Myocyte (in vitro differentiated cells): ENCODE measurements at places on chromosomes 2 and 18.
A peak's percentile ranks its signal among the peaks of the same experiment; 100 is the strongest.

- no peak for DNase-seq
Observed at GRCh38 chr2:25256488-25256875, 85.2 kb downstream of the DNMT3A start.

- DNase-seq: peak; percentile 66
Observed at GRCh38 chr2:238970553-238971081, 122.7 kb downstream of the TWIST2 start.

- DNase-seq: peak; percentile 34
Observed at GRCh38 chr2:46435796-46436360, 43.5 kb upstream of the TMEM247 start.

- DNase-seq: peak; percentile 68
Observed at GRCh38 chr2:9282128-9283112, 75.8 kb downstream of the ASAP2 start.

- DNase-seq: no peak
Observed at GRCh38 chr2:165692906-165693305, 101.1 kb downstream of the GALNT3 start.

DNA sequence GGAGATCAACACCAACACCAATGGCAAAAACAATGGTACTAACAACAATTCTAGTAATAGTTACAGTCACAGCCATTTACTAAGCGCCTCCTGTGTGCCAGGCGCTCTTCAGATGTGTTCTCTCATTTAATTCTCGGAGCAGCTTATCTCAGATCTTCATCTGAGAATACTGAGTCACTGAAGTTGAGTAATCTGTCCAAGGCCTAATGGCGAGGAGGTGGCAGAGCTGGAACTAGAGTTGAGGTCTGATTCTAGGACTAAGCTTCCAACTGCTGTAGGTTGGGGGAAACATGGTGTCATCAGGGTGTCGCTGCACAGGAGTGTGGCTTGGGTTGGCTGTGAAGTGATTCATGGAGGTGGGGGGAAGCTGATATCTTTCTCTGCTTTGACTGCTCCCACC lies 156.1 kb downstream of the DYSF start:
- no peak for DNase-seq

DNA sequence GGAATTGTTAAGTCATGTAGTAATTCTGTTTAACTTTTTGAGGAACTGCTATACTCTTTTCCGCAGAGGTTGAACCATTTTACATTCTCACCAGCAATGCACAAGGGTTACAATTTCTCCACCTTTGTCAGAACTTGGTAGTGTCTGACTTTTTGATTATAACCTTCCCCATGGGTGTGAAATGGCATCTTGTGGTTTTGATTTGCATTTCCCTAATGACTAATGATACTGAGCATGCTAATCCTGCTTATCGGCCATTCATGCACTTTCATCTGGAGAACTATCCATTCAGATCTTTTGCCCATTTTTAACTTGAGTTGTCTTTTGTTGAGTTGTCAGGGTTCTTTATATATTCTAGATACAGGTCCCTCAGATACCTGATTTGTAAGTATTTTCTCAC lies 47.2 kb downstream of the CYB5A start:
- DNase-seq: no peak

- no peak for DNase-seq
Observed at GRCh38 chr2:237444071-237444470, 30.1 kb upstream of the COL6A3 start.

DNA sequence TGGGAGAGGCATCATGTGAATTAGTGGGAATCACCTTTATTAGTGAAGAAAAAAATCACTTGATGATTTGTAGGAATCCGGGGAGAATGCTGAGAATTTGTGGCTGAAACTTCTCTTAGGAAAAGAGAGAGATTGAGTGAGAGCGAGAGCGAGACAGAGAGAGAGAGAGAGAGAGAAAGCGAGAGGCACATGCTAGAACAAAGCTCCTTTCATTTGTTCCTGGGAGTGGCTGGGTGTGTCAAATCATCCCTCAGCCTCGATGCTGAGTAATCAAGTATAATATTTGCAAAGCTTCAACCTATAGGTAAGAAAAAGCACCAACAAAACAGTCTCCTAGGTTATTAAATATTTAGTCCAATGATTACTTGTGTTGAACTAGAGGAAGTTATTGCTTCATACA lies 4.4 kb upstream of the SERPINB5 start:
- no peak for DNase-seq

DNA sequence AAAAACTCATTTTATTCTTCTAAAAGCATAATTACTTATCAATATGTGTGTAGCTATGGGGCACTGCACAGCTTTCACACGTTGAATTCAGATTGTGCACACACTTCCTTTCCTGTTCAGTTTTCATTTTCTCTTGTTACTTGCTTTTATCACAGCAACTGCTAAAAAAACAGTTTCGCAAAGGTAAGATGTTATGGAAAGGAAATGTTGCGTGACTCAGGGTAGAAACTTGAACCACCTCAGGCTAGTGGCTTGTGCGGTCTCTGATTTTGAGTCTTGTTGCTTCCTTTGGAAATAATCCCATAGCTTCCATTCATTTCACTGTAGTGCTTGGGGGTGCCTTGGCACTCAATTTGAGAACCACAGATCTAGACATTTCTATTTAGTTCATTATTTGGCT lies 171.9 kb downstream of the FMNL2 start:
- DNase-seq: no peak
